Stimulated activated CD4-positive, alpha-beta T cell treated with anti-CD3 and anti-CD28 coated beads, Interleukin-4, amount 100 ng/mL, for 4 hours (primary cell): ENCODE measurements at places on chromosomes 16 and 17.

DNA sequence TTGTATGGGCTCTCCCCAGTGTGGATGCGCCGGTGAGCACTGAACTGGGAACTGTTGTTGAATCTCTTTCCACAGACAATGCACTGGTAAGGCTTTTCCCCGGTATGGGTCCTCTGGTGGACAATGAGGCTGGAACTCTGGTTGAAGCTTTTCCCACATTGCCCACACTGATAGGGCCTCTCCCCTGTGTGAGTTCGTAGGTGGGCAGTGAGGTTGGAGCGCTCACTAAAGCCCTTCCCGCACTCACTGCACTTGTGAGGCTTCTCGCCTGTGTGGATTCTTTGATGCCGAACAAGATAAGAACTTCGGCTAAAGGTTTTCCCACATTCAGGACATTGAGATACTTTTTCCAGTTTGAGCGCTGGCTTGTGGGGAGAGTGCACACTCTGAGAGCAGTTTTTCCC is 17.8 kb downstream of the ZSCAN32 start:
- DNase-seq: no peak

DNA sequence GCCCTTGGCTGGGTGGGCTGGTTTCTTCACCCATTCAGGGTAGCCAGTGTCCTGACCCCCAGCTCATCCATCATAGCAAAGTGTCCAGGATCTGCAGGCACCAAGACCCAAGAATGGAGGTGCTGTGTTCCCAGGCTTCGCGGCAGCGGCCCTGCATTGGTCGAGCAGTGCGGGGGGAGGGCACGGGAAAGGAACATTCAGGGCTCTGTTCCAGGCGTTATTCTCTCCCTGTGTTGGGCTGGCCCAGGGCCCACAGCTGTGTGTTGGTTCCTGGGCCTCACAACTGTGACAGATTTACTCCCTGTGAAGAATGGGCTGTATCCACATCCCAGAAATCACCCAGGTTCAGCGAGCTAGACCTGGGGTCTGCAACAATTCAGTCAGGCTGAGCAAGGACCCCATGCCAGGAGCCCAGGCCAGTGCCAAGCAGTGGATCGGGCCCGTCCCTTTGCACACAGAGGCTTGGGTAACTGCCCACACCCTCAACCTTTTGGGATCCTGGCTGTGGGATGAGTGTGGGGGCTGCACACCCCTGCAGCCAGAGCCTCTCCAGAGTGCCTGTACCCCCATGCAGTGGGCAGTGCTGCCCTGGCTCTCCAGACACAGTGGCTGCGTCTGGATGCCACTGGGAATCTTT is 10.0 kb downstream of the GPT2 start:
- DNase-seq: no peak

- no peak for DNase-seq
Observed at GRCh38 chr16:17459903-17460521, 10.7 kb downstream of the XYLT1 start.

- peak; percentile 57 for DNase-seq
Observed at GRCh38 chr17:44110823-44111633, 12.4 kb downstream of the HDAC5 start.

DNA sequence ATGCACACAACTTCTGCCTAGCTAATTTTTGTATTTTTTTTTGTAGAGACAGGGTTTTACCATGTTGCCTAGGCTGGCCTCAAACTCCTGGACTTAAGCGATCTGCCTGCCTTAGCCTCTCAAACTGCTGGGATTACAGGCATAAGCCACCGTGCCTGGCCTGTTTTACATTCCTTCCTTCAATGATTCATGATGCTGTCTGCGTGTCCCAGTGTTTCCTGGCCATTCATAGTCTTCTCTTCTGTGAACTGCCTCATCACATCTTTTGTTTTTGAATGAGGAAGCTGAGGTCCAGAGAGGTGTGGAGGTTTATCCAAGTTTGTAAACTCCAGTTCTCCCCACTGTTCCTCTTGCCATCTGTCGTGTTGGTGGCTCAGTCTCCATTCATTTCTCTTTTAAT is 64.5 kb upstream of the MED9 start:
- no peak for DNase-seq

GRCh38 chr17:40903129-40903847 is 18.2 kb upstream of the KRT20 start:
- DNase-seq: no peak

DNA sequence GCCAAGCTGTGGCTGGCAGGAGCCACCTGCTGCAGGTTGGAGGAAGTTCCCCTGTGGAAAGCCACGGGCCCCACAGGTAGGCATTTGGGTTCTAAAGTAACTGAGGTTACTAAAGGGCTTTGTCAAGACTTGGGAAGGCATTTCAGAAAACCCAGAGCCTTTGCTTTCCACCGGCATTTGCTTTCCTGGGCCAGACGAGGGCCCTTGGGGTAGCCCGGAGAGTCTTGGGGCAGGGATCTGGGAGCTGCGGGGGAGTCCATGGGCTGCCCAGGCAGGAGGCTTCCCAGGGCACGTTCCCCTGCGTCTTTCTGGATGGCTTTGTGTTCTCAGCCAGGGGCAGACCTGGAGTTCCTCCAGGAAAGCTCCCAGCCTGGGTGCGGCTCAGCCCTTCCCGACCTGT is 43.5 kb downstream of the JPH3 start:
- no peak for DNase-seq

GRCh38 chr16:27313422-27314160 is at the start of gene IL4R:
Gene IL4R, plus strand, starts transcription at chr16:27313974. Its CDS starts 26,230 bp downstream, at chr16:27340204.
- peak; percentile 63 for DNase-seq

GRCh38 chr17:15914400-15915170 is 30.3 kb upstream of the ADORA2B start:
- DNase-seq: no peak

GRCh38 chr17:28693869-28694268 is 17.8 kb downstream of the PROCA1 start:
- DNase-seq: no peak

GRCh38 chr16:12611006-12611477 is 192.6 kb downstream of the CPPED1 start:
- DNase-seq: no peak

GRCh38 chr16:72937916-72938794 is 109.8 kb downstream of the ZFHX3 start:
- no peak for DNase-seq

- DNase-seq: peak; percentile 46
Observed at GRCh38 chr17:1109606-1110540, 69.9 kb downstream of the ABR start.

DNA sequence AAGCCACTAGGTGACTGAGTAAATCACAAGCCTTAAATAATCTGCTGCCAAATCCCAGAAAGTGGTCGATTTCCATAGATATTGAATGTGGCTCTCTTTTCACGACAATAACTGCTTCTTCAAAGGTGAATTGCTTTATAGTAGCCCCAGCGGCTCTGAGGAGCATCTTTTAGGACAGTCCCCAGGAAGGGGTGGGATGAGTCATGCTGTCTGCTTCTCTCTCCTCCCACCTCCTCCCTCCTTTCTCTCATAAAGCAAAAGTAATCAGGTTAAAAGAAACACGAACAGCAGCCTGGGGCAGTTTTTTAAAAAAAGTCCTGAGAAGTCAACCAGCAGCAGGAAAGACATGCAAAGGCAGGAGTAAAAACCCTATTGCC is 1.8 kb downstream of the KIAA0513 start:
- peak; percentile 74 for DNase-seq

- no peak for DNase-seq
Observed at GRCh38 chr16:72457243-72457940, 285.4 kb upstream of the PMFBP1 start.

DNA sequence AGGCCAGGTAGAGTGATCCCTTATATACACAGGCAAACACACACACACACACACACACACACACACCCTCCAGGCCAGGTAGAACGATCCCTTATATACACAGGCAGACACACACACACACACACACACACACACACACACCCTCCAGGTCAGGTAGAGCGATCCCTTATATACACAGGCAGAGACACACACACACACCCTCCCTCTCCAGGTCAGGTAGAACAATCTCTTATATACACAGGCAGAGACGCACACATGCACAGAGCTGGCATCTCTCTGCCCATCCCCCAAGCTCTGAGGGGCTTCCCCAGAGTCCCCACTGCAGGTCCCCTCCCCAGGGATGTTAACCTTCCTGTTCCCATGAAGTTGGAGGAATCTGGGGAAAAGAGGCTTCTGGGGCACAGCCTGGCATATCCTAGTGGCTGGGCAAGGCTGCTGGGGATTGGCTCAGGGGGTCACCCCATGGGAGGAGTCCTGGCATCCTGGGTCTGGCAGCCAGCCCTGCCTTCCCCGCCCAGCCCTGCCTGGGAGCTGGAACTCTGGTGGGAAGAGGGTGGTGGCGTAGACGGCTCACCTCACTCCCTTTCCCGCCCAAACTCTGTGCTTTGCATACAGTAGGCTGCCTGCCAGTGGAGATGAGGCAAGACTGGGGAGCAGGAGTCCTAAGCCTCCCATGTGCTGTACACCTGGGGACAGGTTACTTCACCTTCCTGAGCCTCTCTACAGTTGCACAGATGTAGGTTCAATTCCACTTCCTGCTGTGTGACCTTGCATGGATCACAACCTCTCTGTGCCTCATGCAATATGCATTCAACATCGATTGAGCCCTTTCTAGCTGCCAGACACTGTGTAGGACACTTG is 41.8 kb downstream of the TEKT5 start:
- no peak for DNase-seq
